ENCODE measurements at places on chromosomes 2 and 18. TPM values are rescaled to one million over a fixed set of nuclear protein-coding genes. Genes with fewer than 3 reads are reported as not detected.

DNA sequence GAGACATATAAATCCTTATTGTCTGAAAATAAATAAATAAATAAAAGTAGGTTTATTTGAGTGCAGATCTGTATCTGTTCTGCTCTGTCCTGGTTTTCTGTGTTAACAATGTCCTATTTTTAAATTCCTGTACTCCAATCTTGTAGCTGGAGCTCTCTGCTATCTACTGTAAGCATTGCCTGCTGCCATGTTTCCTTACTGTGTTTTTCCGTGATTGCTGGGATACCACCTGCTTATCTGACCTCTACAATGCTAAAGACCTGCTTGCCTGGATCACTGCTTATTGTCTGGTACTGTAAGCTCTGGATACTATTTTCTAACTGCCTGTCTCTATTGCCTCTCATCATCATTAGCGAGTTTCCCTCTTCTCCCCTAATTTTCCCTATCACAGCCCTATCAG lies 11.6 kb downstream of the PTPN4 start:
- DNase-seq = no peak

- DNase-seq = no peak
These were observed 178.7 kb downstream of the ZNF385B start for GRCh38 chr2:179682756-179683155.

- DNase-seq = no peak
These were observed 114.9 kb downstream of the QPCT start for GRCh38 chr2:37459095-37459981.

Gene MYO5B
- total RNA-seq = 0.21 TPM

GRCh38 chr18:57585421-57585820 lies 1.1 kb downstream of the FECH start:
- no peak for DNase-seq

Gene RAB1A
- 56.4 TPM for total RNA-seq

DNA sequence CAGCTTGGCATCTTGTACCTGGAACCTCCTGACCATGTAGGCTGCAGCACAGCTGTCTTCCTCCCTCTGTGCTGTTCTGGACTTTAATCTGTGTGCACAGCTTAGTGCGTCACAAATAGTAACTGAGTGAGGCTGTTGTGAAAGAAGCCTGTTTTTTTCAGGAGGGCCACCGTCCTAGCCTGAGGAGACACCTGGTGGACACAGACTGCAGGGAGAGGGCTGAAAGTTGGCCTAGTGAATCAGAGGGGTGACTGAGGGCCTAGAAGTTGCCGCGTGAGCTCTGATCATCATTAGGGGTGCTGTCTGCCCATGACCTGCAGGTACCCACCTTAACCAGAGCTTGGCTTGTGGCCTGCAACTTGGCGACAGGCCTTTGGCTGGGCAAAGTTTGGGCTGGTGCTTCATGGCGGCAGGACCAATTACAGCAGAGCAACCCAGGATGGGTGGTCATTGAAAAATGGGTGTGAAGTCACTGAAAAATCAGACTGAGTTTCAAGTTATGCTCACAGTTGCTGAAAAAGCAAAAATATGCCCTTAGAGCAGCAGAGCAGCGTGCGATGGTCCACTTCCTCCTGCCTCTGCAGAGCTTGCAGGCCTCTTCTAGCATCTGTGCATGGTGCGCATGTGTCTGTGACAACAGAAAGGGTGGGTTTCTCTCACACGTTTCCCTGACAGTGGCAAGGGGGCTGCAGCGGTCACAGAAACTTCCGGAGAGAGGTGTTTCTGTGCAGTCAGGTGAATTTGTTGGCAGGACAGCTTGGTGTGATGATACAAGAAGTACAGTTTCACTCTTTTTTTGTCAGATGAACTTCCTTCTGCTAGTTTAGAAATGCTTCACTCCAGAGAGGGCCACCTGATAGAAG lies 9.6 kb downstream of the GDF7 start:
- no peak for DNase-seq

Gene REG1A
- 0.96 TPM for total RNA-seq

DNA sequence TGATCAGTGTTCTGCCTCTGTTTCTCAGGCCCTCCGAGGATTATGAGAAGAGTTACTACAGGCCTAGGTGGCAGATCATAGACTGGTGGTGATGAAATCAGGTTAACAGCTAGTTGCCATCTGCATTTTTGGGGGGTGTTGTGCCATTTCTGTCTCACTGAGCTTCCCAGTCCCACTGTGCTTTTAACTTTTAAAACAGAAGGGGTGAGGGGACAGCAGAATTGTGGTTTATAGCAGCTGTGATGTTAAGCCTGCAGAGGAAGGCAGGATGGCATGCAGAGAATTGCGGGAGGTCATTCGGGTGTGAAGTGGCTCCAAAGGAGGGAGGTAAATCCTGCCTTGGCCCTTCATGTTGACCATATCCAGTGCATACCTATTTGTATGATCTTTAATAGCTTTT lies 5.0 kb downstream of the CAB39 start:
- DNase-seq = no peak

- peak; percentile 67 for DNase-seq
These were observed 136.3 kb upstream of the SLC39A10 start for GRCh38 chr2:195520671-195521155.

DNA sequence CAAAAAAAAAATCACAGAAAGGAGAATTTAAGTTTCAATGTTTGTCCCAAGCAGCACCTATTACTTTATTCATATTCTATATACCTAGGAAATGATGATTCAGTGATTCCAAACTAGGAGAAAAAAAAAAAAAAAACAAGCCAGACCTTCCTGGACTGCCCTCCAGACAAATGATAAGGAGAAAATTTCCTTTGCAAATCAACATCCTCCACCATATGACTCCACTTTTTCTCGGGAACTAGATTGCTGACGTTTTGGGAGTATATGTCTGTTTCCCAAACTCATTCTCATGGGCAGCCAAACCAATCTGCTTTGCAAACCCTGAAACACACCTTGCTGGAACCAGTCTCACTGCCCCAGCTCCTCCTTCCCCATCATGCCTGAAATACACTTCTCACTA lies 16.8 kb downstream of the AP1S3 start:
- no peak for DNase-seq

DNA sequence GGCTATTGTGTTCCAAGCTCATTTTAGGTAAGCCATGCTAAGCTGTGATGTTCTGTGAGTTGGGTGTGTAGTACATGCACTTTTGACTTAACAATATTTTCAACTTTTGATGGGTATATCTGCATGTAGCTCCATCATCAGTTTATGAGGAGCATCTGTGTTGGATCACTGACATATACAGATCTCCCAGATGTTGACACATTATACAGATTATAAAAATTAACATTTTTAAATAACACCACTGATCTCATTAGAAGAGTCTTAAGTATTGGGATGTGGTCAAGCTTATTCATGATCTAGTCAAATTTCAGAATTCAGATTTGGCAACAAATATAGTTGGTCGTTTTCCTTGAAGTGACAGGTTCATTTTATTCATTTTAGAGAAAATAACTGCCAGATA lies 51.7 kb downstream of the CAB39 start:
- no peak for DNase-seq

Gene ABHD1
- total RNA-seq = not detected

DNA sequence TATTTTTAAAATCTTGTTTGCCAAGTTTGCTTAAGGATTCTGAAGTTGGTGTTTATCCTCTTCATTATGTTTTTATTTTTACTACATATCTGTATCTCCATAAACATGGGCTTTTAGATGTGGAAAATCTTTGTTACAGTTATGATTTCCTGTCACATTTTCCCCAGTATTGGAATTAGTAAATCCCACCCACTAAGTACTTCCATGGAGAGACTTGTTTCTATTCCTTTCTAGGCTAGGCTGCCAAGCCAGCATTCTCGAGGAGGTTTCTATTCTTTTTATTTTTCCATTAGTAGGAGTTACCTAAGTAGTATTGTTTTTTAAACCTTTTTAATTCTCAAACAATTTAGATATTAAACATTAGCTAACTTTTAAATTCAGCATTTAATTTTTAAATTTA lies 22.1 kb downstream of the PKP4 start:
- DNase-seq = no peak

Gene FIGN
- 4.3 TPM for total RNA-seq

GRCh38 chr2:187783446-187783845 lies 229.2 kb upstream of the TFPI start:
- DNase-seq = no peak

- DNase-seq = no peak
These were observed 110.3 kb downstream of the KCNF1 start for GRCh38 chr2:11022064-11022463.

- no peak for DNase-seq
These were observed 902 bp downstream of the MCFD2 start for GRCh38 chr2:46914578-46915230.

- DNase-seq = no peak
These were observed 82.6 kb downstream of the CERKL start for GRCh38 chr2:181574321-181574720.

Data from ascending aorta (tissue), 2 donors.